ENCODE measurements at places on chromosomes 12 and 14.

DNA sequence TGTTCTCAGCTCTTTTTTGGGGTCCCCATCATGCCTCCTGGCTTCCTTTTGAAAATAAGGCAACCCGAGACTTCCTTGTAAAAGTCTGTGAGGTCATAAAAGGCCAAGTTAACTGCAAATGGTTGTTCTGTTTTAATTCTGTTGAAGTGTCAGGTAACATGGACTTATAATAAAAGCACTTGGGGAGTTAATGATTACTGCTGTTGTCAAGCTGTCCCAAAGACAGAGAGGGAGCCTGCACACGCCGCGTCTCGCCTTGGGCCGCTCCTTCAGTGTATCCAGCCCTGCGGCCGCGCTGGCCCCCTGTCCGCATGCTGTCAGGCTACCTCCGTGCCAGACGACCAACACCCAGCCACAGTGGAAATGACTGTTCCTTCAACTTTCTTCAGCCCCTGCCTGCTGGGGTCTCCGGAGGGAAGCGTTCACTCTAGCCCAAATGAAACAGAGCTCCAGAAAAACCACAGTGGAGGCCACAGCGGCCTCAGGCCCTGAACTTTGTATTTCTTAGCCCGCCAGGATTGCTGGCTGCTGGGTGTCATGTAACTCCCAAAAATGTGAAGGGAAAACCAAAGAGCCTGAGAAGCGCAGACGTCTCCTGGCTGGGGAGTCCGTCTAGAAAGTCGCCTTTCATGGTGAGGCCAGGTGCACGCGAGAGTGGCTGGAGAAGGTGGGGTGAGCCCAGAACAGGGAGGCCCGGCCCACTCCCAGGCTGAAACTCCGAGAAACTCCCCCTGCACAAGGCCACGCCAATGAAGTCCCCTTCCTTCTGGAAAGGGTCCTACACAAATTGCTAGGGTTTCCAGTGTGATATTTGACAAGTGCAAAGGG lies 189.1 kb downstream of the ZFP36L1 start:
- DNase-seq = no peak

GRCh38 chr12:718756-719102 lies 33.6 kb upstream of the WNK1 start:
- no peak for DNase-seq

DNA sequence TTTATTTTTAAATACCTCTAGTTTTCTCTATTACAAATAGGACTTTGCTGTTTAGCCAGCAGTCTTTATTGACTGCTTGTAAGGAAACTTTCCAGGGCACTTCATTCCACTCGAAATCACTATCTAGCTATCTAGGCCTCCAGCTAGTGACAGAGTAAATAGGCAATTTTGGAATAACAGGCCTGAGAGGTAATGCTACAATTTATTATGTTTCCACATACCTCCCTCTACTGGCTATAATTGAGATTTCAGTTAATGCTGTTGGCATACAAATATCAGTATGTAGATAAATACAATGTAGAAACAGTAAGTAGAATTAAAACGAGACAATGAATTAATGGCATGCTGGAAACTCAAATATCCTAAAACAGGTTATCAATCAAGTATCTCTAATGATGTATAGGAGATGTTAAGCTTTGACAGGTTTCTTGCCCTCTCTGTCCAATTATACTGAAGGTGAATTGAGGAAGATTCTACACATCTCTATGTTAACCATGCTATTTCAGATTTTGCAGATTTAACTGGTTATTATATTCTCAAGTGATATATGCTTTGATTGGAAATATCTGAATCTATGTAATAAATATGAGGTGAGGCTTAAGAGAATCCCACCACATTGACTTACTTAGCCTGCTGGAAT lies 7.2 kb downstream of the DTD2 start:
- no peak for DNase-seq

- DNase-seq = no peak
Measured at GRCh38 chr12:67716817-67717216, 68.3 kb downstream of the DYRK2 start.

- DNase-seq = peak; percentile 57
Measured at GRCh38 chr14:61671082-61671481, 24.2 kb upstream of the HIF1A start.

DNA sequence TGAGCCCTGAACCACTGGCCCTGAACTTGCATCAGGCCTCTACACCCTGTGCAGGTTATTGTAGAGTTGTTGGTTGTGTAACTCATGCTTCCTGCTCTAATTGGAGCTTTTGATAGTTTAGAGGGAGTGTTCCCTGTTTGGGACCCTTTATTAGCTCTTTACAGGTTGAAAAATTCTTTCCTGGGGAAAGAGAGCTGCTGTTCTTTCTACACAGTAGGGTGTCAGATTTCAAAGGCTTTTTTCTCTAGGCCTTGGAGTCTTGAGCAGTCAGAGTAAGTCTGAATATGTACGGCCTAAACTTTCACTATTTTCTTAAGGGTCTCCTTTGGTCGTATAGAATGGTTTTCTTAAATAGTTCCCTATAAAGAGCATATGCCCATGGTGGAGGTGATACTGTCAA lies 60.8 kb upstream of the NEDD1 start:
- DNase-seq = no peak

- no peak for DNase-seq
Measured at GRCh38 chr12:105672121-105672975, 341.9 kb downstream of the C12orf75 start.

DNA sequence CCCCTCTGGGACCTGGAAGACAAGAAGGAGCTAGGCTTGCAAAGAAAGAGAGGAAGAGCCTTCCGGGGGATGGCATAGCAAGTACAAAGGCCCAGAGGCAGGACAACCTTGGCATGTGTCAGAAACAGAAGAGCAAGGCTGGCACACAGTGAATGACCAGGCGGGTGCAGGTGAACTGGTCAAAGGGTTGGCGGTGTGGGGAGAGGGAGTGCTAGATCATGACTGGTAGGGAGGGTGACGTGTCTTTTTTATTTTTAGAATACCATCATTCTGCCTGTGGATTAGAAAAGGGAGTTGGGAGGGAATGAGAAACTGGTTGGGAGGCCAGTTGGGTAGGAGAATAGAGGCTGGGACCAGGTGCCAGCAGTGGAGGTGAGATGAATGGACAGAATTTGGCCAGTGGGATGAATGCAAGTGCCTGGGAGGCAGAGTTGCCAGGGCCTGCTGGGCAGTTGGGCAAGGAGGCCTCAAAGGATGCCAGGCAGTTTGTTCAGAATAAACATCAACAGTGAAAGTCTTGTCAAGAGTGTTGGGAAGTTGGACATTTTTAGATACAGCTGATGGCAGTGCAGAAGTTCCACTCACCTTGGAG lies 168.3 kb downstream of the CACNA1C start:
- no peak for DNase-seq

DNA sequence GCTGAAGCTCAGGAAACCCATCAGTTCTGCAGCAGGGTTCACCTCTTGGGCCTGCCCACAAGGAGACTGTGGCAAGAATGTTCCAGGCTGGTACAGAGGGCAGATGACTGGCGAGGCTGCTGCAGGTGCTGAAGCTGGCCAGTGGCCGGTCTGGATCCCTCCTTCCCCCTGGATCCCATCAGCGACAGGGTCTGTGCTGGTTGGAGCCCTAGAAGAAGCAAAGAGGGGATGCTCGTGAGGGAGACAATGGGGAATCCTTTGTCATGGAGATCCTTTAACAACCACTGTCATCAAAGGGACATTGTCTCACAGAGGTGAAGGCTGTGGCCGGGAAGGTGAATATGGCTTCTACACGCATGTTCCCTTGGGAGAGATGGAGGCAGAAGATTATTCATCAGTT lies 211.4 kb upstream of the TMEM132C start:
- DNase-seq = no peak

DNA sequence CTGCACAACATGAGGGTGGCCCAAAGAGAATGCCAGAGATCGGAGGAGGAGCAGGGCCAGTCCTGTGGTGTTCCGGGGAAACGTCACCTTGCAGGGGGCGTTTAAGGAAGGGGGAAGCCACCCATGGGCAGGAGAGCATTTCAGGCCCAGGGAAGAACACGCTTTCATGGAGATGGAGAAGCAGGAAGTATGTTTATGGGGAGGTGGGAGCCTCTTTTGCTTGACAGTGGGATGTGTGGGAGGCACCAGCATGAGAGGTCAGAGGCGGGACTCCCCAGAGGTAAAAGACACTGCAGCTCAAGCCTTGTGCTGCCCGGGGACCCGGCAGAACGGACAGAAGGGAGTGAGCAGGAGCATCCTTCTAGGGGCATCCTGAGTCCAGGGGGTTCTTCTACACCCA lies 1.3 kb upstream of the LRTM2 start:
- DNase-seq = no peak

DNA sequence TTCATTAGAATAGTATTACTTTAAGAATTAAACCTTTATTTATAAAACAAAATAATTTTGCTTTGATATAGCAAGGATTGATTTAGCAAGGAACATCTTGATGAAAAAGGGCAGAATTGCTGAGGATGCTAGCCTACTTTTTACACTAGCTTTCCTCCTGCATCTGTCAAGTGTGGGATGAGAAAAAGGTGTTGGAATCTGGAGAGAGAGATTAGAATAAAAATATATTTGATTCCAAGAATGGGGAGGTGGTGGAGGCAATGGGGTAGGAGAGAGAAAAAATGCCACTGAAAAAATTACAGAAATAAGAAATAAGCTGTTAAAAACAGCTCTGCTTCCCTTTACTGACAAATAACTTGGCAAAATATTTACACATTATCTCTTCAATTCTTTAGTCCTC lies 98.9 kb downstream of the NUMB start:
- no peak for DNase-seq

- DNase-seq = no peak
Measured at GRCh38 chr14:35822501-35822900, 3.6 kb upstream of the BRMS1L start.

DNA sequence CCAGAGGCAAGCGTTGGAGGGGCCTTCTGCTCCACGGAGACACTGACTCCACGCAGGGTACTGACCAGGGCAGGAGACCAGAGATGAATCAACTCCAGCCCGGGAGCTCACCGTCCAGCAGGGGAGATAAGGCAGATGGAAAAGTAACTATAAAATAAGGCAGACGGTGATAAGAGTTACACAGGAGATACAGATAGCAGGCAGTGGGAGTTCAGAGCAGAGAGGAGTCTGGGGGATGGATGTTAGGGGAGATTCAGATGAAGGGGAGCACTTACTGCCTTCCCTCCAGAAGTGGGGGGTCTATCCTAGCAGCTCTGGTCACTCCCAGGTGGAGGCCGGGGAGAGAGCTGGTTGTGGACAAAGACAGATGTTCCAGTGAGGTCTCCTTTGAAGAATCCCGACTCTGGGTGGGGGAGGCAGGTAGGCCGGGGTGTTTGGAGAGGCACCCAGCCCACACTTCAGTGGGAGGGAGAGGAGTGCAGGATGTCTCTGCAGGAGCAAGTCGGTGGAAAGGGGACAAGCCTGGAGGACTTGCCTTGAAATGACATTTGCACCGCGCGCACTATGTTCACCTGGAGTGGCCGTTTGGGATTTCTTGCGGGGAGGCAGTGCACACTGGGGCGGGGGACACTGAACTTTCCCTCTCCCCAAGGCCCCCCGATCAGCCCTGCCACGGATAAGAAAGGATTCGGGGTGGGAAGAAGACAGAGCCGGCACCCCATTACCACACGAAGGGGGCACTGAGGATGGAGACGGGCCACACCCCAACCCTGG lies 1.2 kb downstream of the PITPNM2 start:
- DNase-seq = no peak

DNA sequence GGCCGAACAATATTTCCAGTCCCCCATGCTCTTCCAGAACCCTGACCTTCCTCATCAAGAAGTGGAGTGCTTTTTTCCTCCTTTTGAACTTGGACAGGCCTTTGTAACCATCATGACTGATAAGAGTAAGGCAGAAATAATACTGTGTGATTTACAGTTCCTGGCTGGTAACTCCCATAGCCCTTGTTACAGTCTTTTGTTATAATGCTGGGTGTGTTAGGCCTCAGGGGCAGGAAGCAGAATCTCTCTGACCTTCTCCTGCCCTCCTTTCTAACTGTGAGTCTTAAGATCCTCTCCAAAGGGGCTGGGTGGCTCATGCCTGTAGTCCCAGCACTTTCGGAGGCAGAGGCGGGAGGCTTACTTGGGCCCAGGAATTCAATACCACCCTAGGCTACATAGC lies 59.5 kb downstream of the BCAT1 start:
- no peak for DNase-seq

- no peak for DNase-seq
Measured at GRCh38 chr14:71049435-71050133, 142.3 kb downstream of the PCNX1 start.

GRCh38 chr14:72740504-72740961 lies 153.4 kb downstream of the DPF3 start:
- no peak for DNase-seq

DNA sequence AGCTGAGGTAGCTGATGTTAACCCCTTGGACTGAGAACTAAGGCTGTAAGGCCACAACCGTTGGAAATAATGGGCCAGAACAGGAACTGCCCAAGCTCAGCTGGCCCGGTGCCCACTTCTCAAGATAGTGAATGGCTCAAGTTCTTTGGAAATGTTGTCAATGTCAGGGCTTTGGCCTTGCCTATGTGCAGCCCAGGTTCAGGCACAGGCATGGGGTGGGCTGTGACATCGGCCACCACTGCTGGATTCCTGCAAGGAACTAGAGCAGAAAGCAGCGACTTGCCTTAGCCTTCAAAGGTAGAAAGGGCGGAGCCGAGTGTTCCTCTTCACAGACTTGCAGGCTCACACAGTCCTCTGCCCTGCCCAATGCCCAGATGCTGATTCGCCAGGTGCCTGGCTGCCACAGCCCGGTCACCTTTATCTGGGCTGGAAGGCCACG lies 291.2 kb downstream of the ZFP36L1 start:
- DNase-seq = no peak

GRCh38 chr14:89268514-89268913 lies 148.5 kb downstream of the FOXN3 start:
- DNase-seq = no peak

GRCh38 chr12:25241167-25242020 lies 9.3 kb downstream of the KRAS start:
- no peak for DNase-seq

DNA sequence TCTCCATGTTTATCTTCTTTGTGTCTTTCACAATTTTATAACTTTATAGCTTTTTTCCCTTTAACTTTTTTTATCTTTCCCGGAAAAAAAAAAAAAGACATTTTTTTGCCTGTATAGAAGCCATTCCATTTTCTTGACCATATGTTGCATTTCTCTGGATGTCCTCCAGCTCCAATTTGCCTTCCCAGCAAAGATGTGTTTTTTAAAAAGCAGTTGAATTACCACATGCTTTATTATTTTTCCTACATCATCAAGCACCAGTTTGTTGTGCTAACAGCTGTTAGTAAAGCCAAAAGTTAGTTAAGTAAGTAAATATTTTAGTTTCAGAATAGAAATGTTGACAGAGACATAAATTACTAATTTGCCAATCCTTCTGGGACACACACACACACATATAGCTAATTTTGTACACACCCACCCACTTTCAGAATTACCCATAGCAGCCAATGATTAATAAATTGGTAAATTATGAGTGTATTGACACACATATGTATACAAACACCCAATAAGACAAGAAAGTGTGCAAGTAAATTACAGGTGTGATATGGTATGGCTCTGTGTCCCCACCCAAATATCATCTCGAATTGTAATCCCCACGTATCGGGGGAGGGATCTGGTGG lies 118.3 kb downstream of the SLC38A6 start:
- no peak for DNase-seq
